Non-pigmented ciliary epithelial cell (primary cell): ENCODE measurements at places on chromosomes 11 and 22.

- DNase-seq: no peak
Observed at GRCh38 chr11:133230431-133230830, 301.9 kb downstream of the OPCML start.

DNA sequence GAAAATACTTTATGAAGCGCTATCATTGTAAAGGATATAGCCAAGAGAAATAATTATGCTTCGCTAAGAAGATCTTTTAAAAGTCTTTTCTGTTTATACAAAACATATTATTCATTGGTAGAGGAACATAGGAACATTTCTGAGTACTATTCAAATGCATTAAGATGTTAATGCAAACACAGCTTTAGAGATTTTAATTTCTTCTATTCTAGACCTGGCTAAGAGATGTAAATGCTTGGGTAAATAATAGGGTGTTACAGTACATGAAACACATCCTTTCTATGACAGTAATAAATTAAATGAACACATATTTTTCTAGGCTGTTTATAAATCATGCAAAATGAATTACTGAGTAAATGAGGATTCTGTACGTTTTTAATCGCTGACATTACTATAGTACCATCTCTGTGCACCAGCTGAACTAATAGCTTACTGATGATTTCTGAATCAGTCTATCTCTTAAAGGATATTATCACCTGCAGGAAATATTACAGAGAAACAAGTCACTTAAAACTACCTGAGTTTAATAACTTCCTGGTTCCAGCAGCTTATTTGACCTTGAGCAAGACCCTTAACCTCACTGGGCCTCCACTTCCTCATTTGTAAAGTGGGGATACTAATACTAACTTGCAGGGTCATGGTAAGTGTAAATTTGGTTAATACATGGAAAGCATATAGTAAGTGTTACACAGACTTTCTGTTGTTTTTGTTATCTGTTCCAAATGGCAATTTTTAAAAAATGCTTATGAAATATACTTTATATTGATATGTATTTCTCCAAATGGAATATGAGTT lies 344.9 kb downstream of the DYNC2H1 start:
- no peak for DNase-seq

DNA sequence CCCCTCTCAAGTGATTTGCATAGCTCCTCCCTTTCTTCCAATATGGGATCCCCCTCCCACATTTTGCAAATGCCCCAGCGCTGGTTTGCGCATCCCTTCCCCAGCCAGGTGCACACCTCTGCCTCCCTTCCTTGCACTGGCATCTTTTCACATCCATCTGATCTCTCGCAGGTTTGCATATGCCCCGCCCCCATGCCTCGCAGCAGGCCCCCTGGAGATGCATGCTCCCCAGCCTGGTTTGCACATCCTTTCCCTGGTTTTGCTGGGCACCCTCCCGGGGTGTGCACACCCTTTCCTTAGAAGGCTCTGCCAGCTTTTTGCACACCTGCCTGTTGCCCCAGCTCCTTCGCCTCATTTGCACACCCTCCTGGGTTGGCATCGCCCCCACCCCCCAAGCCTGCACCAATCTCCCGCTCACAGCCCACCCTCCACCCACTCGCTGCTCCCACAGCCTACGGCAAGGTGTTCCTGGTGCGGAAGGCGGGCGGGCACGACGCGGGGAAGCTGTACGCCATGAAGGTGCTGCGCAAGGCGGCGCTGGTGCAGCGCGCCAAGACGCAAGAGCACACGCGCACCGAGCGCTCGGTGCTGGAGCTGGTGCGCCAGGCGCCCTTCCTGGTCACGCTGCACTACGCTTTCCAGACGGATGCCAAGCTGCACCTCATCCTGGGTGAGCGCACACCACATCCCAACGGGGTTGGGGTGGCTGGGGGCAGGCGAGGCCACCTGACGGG lies 917 bp downstream of the RPS6KA4 start:
- DNase-seq: no peak

GRCh38 chr22:42642806-42643633 lies 2.6 kb upstream of the ATP5MGL start:
- no peak for DNase-seq

GRCh38 chr11:88644724-88645123 lies 307.2 kb upstream of the CTSC start:
- DNase-seq: no peak

DNA sequence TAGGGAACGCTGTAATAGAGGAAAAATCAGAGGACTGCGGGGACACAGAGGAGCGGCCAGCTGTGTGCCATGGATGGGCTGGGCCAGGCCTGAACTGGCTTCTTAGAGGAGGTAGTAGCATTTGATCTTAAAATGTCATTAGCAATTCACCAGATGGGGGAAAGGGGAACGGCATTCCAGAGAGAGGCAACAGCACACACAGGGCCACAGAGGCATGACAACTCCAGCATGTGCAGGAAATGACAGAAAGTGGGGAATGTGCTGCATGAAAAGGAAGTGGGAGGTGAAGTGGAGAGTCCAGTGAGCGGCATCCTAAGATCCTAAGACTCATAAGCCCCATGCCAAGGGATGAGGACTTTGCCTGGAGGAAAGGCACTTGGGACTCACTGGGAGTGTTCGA lies 69.0 kb downstream of the UBASH3B start:
- DNase-seq: no peak

DNA sequence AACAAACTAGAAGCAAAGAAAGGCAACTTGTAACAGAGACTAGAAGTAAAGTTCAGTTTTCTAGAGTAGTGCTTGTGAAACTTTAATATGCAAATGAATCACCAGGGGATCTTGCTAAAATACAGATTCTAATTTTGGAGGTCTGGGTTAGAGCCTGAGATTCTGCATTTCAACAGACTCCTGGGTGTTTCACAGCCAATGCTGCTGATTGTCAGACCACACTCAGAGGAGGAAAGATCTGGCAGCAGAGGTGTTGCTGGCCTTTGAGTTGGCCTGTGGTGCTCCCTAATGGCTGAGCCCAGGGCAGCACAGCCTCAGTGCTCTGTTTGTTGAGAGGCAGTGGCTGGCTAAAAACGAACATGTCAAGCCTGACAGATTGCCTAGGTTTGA lies 5.4 kb downstream of the CRY2 start:
- DNase-seq: no peak
